HuH-7.5 (cell line): ENCODE measurements at places on chromosomes 4 and X.

GRCh38 chr4:182212211-182212761 is 30.9 kb upstream of the TENM3 start:
- DNase-seq, result no peak

DNA sequence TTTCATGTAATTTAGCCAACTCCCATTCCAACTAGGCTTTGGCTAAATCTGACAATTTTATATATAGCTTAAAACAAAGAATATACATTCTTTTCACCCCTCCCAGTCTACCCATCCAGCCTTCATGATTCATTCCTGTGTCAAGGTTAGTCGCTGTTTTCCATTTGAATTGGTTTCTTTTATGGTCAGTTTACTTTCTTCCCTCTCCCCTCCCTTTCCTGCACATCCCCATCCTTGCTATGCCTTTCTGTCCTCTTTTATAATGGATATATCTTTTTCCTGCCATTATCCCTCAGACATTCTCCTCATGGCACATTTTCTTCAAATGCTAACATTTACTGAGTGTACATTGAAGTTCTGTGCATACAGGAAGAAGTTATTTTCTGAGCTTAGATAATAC is 4.7 kb downstream of the ZXDB start:
- no peak for DNase-seq

GRCh38 chr4:22674700-22675099 is 18.0 kb upstream of the GBA3 start:
- no peak for DNase-seq

GRCh38 chr4:68576272-68577125 is at the start of gene UGT2B17:
Gene UGT2B17, minus strand, starts transcription at chr4:68576322. Its CDS starts 7,838 bp downstream, at chr4:68568484.
- DNase-seq, result no peak

DNA sequence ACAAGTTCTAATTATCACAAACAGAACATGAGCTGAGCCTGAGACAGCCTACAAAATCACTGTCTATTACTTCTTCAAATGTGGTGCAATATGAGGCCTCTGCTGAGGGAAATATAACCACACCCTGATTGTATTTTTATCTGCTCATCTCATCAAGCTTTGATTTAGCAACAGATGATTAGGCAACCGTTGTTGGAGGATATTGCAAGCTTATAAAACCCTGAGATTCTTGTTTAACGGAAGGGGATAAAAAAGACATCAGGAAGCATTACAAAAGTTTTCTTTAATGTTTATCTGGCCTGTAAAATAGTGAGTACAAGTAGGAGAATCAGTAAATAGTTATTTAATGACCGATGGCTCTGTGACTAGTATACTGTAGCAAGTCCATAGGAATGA is 108.5 kb downstream of the ZNF330 start:
- DNase-seq, result no peak

- DNase-seq, result no peak
Measured at GRCh38 chr4:159400558-159401225, 297.8 kb downstream of the RAPGEF2 start.

DNA sequence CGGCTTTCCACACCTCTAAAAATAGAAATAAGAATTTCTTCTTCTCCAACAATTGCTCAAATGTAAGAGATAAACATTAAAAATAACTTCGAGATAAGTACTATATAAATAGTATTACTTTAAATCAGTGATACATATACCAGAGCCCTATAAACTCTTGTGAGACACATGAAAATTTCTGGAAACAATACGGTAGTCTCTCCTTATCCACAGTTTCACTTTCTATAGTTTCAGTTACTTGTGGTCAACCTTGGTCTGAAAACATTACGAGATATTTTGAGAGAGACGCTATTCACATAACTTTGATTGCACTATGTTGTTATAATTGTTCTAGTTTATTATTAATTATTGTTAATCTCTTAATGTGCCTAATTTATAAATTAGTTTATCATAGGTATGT is 101.5 kb upstream of the CXXC4 start:
- no peak for DNase-seq

DNA sequence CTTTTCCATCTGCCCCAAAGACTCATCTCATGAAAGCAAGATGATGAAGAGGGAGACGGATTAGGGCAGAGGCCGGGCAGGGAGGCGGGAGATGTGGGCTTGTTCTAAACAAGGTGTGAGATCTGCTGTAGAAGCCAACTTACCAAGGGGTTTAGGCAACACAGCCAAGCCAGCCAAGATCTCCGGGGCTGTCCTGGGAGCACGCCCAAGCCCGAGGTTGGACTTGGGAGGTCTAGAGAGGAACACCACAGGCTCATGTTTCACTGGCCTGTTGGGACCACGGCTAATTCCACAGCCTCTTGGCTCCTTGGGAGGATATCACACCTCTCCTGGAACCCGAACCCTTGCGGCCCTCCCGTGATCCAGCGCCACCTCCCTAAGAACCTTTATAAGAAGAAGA is 171.4 kb downstream of the CRLF2 start:
- DNase-seq, result no peak
